Hair follicular keratinocyte (primary cell): ENCODE measurements at places on chromosomes 2 and 18. TPM values are rescaled to one million over a fixed set of nuclear protein-coding genes. Genes with fewer than 3 reads are reported as not detected.

ZC3H15 gene
- total RNA-seq = 66.2 and 74.8 TPM in 2 replicates

FBXO15 gene
- total RNA-seq = not detected in 2 replicates

DUSP28 gene
- 2.5 and 4.6 TPM in 2 replicates for total RNA-seq

INHBB gene
- not detected in 2 replicates for total RNA-seq

ACKR3 gene
- 1.4 and 3.3 TPM in 2 replicates for total RNA-seq

UGT1A10 gene
- not detected in 2 replicates for total RNA-seq

DTNA gene
- total RNA-seq = 0.47 and 1.5 TPM in 2 replicates

PDE1A gene
- total RNA-seq = not detected in 2 replicates

FAM110C gene
- 19.0 and 45.4 TPM in 2 replicates for total RNA-seq

DIPK1C gene
- total RNA-seq = not detected in 2 replicates

POLR1B gene
- 13.4 and 19.6 TPM in 2 replicates for total RNA-seq

UGT1A8 gene
- total RNA-seq = not detected in 2 replicates

DNAJC5G gene
- total RNA-seq = not detected in 2 replicates

GREB1L gene
- 1.8 and 3.6 TPM in 2 replicates for total RNA-seq

IL1R1 gene
- total RNA-seq = 4.3 and 4.7 TPM in 2 replicates

CFAP53 gene
- 0.04 and 0.86 TPM in 2 replicates for total RNA-seq
